NCI-H460 (cell line): ENCODE measurements at places on chromosomes 6 and 20.

GRCh38 chr6:166999884-167000253 lies 672 bp downstream of the CEP43 start:
- DNase-seq = no peak

- no peak for DNase-seq
These were observed 292.7 kb downstream of the ESR1 start for GRCh38 chr6:152100183-152100618.

DNA sequence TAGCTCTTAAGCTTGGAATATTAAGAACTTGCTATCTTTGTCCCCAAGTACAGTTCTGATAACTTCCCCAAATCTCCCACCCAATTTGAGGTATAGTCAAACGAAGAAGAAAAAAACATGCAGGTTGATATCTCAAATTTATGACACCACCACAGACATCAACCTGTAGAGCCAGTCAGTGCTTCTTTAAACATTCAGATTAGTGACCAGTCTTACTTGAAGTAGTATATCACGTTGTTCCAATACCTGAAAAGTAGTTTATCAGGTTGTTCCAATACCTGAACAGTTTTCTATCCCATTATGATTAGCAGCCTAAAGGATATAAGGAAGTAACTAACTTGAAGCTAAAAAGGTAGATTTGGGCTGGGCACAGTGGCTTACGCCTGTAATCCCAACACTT lies 85.3 kb downstream of the ALDH8A1 start:
- no peak for DNase-seq

GRCh38 chr6:105932440-105932839 lies 153.7 kb upstream of the PRDM1 start:
- DNase-seq = no peak

DNA sequence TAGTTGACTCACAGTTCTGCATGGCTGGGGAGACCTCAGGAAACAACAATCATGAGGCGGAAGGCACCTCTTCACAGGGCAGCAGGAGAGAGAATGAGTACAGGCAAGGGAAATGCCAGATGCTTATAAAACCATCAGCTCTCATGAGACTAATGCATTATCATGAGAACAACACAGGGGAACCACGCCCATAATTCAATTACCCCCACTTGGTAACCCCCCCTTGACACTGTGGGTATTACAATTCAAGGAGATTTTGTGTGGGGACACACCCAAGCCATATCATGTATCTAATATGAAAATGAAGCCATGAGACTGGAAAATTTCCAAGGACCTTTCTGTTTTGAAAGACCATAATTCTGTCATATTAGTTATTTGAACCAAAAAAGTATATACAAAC lies 342.4 kb upstream of the PLCB4 start:
- DNase-seq = no peak

DNA sequence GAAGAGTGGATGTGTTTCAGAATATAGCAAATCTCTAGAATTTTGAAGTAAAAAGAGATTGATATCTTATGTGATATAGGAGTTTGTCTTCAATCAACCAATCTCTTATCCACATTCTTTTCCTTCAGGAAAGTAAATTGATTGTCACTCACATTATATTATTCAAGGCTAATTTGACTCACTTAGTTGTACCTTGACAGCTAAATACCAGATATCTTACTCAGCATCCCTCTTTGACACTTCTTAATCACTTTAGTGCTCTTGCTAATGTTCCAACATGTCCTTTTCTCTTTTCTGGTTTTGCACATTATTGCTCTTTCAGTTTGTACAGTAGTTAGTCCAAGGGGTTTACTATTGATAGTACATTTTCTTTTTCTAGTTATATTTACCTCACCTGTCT lies 286.9 kb upstream of the PTCHD4 start:
- no peak for DNase-seq

DNA sequence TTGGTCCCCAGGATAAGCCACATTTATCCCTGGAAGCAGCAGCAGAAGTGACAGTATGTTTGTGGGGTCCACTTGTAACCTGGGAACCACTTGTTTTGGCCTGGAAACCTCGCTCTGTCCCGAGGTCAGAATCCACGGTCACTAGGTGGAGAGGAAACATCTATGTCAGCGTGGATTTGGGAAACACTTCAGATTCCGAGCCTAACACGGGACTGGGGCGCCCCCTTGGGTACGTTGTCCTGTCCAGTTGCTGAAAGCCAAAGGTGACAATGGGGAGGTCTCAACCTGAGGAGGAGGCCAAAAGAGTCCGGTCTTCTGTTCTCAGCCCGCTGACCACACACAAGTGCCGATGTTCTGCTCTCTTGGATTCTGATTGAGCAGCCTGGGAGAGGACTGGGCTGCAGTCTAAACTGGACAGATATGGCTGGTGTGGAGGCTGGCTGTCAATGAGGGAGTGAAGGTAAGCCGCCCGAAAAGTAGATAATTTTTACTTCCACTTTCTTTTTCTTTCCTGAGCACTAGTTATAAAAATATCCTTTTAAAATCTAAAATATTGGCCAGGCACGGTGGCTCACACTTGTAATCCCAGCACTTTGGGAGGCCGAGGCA lies 4.9 kb upstream of the ZFP57 start:
- DNase-seq = no peak

- no peak for DNase-seq
These were observed 169.7 kb downstream of the ATXN1 start for GRCh38 chr6:16591396-16592222.

GRCh38 chr20:17634661-17635331 lies 47.2 kb downstream of the RRBP1 start:
- no peak for DNase-seq

- DNase-seq = peak; percentile 81
These were observed 1066.8 kb upstream of the CITED2 start for GRCh38 chr6:140441256-140441655.

- peak; percentile 74 for DNase-seq
These were observed 2.3 kb downstream of the TUBB start for GRCh38 chr6:30722280-30723112.

- DNase-seq = no peak
These were observed 10.0 kb downstream of the BICRAL start for GRCh38 chr6:42791706-42792320.

GRCh38 chr20:61531553-61532345 lies 279.7 kb downstream of the CDH4 start:
- DNase-seq = no peak

DNA sequence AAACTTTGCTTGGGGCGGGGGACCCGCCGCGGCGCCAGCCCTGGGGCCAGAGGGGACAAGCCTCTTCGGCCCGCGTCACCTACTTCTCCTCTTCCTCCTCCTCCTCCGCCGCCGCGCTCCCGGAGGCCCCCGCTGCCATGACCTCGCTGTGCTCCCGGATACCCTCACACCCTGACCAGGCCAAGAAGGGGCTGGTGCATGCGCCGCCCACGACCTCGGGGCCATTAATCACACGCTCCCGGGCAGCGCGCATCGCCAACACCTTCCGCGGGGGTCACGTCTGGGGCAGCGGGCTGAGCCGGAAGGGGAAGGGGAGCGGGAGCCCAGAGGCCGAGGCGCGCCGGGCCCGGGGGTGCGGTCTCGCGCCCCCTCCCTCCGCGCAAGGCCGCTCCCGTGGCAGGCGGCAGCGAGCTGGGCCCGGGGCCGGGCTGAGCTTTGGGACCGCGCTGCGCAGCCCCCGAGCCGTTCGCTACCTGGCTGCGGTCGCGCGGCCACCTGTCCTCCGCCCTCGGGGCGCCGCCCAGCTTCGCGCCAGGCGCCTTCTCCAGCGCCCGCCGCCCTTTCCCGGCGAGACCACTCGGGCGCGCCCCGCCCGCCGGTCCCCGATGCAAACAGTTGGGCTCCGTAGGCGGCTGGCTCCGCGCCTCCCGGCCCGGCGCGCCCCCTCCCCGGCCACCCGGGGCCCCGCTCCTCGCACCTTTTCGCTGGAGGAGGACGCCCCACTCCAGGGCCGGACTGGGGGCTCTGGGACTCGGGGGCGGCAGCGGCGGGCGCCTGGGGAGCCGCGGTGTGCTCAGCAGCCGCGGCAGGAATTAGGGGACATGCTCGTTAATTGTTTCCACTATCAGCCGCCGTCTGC lies 575 bp upstream of the CNR1 start:
- DNase-seq = no peak

- no peak for DNase-seq
These were observed 274.3 kb upstream of the MMS22L start for GRCh38 chr6:97557355-97557754.

DNA sequence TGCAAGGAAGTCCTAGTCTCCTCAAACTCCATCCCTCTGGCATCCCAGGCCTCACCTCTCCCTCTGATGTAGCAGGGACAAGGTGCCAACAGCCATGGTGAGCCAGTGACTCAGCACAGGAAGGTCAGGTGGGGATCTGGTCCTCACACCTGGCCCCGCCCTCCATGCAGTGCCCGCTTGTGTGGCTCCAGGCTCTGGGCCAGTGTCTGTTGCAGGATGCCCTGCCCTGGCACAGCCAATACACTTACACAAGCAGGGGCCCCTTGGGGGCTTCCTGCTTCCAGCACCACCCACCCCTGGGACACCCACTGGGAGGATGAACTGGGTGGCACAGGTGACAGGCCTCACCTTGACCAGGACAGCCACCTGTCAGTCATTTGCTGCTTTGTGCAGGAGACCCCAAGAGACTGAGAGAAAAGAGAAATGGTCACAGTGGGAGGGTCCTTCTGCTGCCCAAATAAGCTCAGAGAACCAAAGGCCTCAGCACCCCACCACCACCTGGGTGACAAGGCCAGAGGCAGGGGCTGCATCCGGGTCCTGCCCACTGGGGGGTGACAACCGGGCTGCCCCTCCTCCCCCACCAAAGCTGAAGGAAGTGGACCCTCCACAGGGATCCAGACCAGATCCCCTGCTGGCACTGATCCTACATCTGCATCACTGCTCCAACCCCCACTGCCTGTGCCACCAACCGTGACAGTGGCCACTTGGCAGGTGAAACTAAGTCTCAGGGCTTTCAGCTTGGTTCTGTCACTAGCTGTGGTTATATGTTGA lies 658.8 kb upstream of the DEFB115 start:
- no peak for DNase-seq

GRCh38 chr6:163338671-163339405 lies 75.7 kb upstream of the QKI start:
- no peak for DNase-seq

DNA sequence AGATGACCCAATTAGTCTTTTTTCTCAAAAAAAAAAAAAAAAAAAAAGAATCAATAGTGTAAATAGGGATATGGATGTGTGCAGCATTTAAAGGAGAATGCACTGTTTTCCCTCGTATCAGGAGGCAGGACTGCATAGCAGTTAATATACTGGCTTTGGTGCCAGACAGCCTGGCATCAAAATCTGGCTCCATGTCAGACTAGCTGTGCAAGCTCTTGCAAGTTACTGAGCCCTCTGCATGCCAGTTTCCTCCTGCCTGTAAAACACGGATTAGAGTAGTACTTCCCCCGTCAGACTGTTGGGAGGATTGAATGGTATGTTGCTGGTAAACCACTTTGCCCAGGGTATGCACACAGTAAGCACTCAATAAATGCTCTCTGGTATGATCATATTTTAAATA lies 594.2 kb upstream of the CHD6 start:
- no peak for DNase-seq

DNA sequence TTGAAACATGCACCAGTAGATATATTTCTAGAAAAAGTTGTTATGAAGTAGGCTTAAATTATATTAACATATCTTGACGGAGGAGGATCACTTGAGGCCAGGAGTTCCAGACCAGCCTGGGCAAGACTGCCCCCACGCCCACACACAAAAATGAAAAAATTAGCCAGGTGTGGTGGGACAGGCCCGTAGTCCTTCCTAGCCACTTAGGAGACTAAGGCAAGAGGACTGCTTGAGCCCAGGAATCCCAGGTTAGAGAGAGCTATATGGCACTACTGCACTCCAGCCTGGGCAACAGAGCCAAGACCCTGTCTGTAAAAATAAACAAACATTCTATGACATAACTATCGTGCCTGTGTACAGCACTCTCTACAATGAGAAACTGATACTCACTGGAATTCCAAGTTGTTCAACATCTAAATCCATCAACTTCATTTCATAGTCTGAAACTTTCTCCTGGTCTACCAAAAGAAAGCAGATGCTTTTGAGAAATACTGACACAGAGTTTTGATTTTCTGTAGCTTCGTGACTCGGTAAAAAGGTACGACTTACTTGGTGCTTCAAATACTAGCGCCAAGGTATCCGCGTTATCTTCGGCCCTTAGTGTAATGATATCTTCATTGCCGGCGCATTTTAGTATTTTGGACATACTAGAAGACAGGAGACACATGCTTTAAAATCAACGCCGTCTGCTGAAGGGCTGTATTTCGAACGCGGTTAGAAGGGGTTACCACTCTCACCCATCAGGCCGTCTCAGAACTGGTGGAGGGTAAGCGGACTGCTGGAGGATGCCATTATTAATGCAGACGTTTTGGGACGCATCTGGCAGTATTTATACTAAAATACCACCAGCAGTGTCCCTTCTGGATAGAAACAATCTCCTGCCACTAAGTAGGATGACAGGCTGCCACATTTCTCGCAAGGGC lies 1.3 kb downstream of the PCNA start:
- no peak for DNase-seq

- no peak for DNase-seq
These were observed 56.0 kb downstream of the IRF4 start for GRCh38 chr6:447381-448165.

- DNase-seq = peak; percentile 19
These were observed 625.5 kb downstream of the CDH26 start for GRCh38 chr20:60583741-60584140.

GRCh38 chr6:114364301-114364700 lies 21.5 kb upstream of the HS3ST5 start:
- DNase-seq = no peak

DNA sequence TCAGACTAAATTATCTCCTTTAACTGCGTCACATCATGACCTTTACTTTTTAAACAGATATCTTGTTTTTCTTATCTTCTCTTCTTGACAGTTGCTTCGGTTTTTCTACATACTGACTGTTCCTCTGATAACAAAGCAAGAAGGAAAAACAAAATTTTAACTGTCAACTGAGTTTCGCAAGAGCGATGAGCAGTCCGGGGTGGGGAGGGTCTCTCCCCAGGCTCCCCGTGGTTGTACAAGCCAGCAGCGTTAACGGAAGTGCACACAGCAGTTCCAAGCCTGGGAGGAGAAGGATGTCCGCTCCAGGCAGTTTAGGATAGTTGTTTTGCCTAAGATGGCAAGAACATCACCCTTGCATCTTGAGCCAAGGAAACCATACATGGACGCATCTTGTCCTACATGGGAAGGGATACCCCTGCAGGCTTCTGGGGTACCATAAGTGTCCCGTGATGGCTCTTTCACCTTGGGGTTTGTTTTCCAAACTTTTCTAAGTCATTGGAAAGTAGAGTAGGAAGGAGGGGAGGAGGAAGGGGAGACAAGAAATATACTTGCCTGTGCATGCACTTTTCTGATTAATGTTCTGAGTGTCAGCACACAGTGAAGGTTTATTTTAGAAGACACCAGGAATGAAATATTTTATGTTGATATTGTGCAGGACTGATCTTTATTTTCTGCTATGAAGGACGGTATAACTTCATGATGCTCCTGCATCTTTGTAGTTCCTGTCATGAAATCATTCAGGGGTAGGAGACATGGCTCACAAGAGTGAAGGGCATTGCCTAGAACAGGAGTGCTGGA lies 20.8 kb downstream of the SLC24A3 start:
- DNase-seq = no peak

GRCh38 chr6:73644030-73644429 lies 9.8 kb downstream of the SLC17A5 start:
- no peak for DNase-seq

- DNase-seq = no peak
These were observed 530.4 kb downstream of the QKI start for GRCh38 chr6:163944897-163945296.

- DNase-seq = no peak
These were observed 69.0 kb upstream of the AHI1 start for GRCh38 chr6:135566311-135567068.
